Left lung (tissue), 14 donors: ENCODE measurements at places on chromosomes 1 and 21. TPM values are rescaled to one million over a fixed set of nuclear protein-coding genes. Genes with fewer than 3 reads are reported as not detected.

DNA sequence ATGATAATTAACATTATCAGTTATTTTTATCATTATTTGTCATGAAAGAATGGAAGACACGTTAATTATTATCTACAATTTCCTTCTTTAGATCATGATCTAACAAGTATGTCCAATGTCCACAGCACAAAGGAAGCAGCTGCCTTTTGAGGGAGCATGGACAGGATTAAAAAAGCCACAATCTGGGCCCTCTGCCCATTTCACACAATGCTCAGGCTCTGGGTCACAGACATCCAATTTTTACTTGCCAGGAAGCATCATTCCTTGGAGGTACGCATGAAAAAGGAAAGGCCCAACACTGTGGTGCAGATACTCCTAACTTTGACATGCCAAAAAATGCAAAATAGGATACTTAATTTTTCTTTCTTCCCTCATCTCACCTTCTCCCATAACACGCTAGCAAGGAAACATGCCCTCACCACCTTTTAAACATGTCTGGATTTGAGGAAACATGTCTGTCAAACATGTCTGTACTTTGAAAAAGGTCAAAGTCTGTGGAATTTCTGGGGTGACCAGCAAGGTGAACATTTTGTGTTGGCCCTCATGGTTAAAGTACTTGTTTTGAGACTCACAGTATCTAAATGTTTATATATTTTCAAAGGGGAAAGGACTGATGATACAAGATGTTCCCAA is 40.0 kb downstream of the GADD45A start:
- no peak for DNase-seq

GRCh38 chr1:241749041-241749944 is 97.2 kb downstream of the WDR64 start:
- DNase-seq = no peak

Gene CDA
- 1.5 TPM for polyA plus RNA-seq

Gene PRAMEF1
- not detected for polyA plus RNA-seq

Gene NBPF12
- polyA plus RNA-seq = 26.7 TPM
